ENCODE measurements at places on chromosomes 5 and 9.
A peak's percentile ranks its signal among the peaks of the same experiment; 100 is the strongest.

GRCh38 chr9:18566121-18566520 lies 92.2 kb downstream of the ADAMTSL1 start:
- peak; percentile 14 for DNase-seq

DNA sequence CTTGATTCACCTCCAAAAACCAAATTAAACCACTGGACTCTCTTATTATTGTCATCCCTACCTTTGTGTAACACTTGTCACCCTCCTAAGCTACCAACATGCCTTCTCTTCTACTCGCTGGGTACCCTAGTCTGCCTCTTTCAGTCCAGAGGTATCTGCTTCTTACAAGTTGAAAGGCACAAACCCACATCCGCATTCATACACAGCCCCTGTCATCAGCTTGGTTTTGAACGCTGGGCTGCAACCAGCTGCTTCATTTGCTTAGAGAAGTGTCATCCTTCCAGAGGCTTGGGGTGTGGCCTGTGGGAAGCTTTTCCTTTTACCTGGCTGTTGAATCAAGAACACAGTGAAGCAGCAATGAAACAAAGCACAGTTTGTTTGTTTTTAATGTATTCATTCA lies 138.8 kb upstream of the WWC1 start:
- no peak for DNase-seq

GRCh38 chr5:149162401-149163084 lies 21.2 kb downstream of the ABLIM3 start:
- no peak for DNase-seq

- peak; percentile 3 for DNase-seq
These were observed 24.7 kb upstream of the NOL6 start for GRCh38 chr9:33498387-33498786.

- no peak for DNase-seq
These were observed 11.8 kb downstream of the QRFP start for GRCh38 chr9:130884542-130885483.

DNA sequence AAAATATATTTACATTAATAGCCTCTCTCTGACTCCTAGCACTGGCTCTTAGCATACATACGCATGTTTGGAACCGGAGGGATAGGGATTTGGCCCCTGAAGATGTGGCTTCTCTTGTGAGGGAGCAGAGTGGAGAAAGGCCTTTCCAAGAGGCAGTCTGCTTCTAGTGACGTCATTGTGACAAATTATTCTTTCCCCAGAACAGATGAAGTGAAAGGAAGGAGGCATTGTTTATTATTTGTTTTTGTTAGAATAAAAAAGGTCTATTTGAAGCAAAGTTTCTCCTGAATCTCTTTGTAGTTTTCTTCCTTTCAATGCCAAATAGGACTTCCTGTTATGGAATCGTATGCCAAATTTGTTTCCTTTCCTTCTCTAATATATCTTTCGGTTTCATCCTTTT lies 361.6 kb downstream of the ICE1 start:
- DNase-seq, result no peak

GRCh38 chr5:52844885-52845284 lies 57.2 kb downstream of the ITGA1 start:
- DNase-seq, result no peak

DNA sequence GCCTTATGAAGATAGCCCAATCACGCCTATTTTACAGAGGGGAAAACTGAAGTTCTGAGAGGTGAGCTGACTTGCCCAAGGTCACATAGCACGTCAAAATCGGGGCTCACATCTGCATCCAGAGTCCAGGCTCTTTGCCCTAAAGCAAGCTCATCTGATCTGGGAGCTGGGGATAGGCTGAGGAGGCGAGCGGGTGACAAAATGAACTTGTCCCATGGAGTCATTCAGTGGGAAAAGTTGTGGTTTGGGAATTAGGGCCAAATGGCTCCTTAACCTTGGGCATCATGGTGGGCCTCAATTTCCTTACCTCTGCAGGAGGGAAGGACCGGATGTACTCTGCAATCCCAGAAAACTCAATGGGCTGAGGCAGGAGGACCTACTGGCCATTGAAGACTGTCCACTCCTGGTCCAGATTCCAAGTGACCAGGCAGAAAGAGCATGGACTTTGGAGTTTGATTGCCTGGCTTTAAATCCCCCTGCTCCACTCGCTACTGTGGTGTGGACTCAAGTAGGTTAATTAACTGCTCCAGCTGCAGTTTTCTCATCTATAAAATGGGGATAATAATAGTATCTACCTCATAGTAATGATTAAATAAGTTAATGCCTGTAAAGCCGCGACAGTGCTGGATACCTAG lies 160.4 kb downstream of the RGS3 start:
- DNase-seq, result no peak

DNA sequence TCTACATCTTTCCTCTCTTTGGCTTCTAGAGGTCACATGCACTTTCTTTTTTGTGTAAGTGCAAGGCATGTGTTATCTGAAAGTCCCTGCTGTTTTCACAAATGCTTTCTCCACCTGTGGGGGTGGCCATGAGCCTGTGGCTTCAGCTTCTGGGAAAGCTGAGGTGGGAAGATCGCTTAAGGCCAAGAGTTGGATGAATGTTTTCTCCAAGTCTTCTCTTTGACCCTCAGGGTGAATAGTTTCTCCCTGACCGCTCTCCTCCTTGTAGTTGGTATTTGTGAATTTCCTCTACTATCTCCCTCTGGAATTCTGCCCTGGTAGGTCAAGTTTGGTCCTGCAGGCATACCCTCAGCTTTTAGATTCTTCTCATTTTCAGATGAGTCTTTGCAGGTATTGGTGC lies 74.2 kb downstream of the UGCG start:
- DNase-seq, result no peak

DNA sequence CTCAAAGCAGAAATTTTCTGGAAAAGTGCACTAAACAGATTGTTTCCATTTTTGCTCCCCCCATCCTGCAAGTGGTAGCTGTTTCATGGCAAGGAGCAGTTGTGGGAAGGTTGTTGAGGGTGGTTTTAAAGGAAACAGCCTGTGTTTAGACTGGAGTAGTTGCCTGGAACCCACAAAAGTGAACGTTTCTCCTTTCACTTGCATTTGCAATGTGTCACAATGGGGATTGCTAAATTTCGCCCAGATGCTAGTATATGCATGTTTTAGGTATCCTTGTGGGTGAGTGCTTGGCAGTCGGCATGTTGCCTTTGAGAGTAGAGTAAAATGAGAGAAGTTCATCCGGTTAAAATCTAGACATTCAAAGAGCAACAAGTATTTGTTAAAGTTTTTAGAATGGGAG lies 1099.9 kb upstream of the DMAC1 start:
- DNase-seq, result no peak

GRCh38 chr5:1974081-1974480 lies 91.4 kb upstream of the IRX4 start:
- DNase-seq, result no peak

- DNase-seq, result no peak
These were observed 361.8 kb downstream of the KDM4C start for GRCh38 chr9:7119612-7120011.

GRCh38 chr9:122193651-122194050 lies 33.9 kb downstream of the MORN5 start:
- no peak for DNase-seq

- DNase-seq, result no peak
These were observed 10.6 kb upstream of the LHX2 start for GRCh38 chr9:124000784-124001457.

- DNase-seq, result no peak
These were observed 176.9 kb downstream of the GDNF start for GRCh38 chr5:37662789-37663485.

Data from hepatic stellate cell (primary cell).